Fibroblast of skin of scalp (primary cell): ENCODE measurements at places on chromosomes 2 and 18.

DNA sequence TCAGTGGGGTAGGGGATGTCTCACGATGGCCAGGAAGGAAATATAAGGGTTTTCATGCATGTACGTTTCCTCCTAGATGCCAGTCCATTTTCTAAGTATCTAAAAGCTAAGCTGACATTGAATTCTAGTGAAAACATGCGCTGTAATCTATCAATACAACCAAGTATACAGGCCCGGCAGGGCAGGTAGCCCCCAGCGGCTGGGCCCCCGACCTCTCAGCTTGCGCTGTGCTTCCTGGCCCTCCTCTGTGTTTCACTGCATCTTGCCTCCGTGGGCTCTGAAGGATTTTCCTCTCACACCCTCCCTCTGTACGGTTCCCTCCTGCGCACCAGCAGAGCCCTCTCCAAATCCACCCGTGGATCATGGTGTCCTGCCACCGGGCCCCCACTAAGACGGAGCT, 524.8 kb downstream of the ZNF516 start:
- no peak for DNase-seq

DNA sequence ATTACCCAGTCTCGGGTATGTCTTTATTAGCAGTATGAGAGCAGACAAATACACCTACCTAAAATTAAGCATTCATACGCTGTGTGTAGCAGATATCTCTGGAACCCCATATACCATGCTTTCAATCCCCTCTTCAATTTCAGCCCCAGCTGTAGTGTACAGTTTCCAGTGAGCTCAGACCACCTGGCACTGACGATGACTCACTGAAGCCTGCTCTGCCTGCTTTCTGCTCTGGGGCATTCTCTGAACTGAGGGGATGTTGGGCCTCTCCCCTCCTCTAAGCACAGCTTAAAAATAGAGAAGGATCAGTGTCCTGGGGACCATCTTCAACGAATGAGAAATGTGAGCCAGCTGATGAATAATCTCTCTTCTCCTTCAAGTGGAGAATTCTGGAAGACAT, 8.7 kb upstream of the CCL20 start:
- no peak for DNase-seq

DNA sequence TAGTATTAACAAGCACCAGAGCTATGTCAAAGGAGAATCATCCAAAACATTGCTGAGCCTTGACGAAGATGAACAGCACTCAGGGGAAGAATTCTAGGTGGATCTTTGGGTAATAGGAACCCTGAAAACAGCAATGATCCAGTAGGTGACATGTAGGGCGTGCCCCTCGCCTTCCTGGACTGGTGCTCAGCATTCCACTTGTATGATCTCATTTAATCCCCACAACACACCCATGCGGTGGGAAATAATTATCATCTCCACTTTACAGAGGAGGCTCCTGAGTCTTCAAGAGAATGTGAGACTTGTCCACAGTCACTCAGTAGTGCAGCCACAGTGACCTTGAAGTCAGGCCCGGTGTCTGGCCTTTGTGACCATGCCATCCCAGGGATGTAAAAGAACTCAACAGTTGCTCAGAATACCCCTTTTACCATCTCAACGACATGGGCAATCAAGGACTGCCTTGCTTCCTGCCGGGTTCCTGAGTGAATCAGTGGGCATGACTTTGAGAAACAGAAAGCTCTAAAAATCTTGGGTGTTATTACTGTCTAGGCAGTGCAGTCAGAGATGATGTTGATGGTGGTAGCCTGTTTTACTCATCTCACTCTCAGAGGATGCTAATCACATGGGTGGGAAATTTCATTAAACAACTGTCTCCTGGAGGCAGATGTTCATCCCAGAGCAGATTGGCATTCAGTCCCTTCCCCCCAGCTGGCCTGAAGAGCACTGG, 161.6 kb downstream of the BCL11A start:
- no peak for DNase-seq

DNA sequence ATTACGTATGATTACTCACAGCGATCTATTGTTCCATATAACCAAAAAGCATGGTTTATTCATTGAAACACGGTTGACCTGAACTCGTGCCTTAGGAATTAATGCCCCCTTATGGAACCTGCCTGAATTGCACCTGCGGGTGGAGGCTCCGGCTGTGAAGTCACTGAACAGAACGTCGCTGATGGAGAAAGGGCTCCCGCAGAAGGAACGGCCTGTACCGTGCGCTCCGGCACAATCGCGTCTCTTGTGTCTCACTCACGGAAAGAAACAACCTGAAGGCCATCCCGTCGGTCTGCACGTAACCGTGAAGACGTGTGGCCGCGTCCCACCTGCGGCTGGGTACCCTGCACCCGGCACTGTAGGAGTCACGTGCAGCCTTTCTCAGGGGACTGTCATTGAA, 133.1 kb downstream of the NFATC1 start:
- DNase-seq, result peak; percentile 69

DNA sequence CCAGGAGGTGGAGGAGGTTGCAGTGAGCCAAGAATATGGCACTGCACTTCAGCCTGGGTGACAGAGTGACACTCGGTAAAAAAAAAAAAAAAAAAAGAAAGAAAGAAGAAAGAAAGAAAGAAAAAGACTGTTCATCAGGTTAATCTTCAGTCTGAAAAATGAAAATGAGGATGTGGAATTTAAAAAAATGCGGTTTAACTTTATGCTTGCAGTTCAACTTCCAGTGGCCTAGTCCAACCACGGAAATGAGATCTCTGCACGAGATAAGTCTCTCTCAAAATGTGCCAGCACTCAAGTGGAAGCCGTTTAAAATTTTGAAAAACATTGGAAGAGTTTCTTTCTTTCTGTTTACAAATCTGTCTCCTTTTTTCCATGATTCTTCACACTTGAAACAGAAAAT, 112.1 kb downstream of the DOCK10 start:
- DNase-seq, result no peak

DNA sequence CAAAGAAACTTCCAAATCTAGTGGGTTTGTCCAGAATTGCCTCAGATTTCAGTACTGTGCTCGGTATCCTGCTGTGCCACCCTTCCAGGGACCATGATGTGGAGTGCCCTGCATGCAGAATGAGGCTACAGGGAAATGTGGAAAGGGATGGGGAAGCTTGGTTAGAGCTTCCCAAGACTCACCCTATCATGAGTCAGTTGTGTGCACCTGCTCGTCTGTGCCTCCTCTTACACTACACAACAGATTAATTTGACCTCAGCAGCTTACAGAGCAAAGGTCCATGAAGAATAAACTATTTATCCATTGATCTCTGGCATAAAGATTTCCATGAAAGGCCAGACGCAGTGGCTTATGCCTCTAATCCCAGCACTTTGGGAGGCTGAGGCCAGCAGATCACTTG, 21.3 kb upstream of the NCK2 start:
- DNase-seq, result no peak

DNA sequence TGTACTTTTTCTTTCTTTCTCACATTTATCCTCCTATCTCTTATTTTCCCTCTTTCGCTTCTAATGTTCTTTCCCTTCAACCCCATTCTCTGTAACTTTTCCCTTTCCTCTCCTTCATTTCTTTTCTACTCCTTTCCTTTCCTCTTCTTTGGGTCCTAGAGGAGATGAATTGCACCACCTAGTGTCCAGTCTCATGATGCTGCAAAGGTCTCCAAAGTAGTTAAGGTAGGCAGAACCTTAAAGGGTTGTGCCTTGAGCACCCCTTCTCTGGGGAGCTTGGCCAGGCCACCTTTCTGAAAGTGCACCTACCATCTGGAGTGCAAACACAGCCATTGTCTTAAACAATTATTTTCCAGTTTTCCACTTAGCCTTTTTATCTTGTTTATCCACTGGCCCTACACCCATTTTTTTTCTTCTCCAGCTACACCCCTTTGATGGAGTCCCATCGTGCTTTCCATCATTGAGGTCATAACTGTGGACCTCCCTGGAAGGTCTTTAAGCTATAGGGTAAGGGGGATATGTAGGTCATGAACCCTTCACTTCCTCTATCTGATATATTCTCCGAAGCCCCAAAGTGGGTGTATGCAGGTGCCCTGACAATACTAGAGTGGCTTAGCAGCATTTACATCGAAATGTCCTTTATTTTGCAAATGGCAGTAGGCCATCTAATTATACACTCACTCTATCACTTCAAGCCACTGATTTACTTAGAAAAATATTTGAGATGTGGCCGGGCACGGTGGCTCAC, 155.9 kb downstream of the ESCO1 start:
- DNase-seq, result peak; percentile 52

DNA sequence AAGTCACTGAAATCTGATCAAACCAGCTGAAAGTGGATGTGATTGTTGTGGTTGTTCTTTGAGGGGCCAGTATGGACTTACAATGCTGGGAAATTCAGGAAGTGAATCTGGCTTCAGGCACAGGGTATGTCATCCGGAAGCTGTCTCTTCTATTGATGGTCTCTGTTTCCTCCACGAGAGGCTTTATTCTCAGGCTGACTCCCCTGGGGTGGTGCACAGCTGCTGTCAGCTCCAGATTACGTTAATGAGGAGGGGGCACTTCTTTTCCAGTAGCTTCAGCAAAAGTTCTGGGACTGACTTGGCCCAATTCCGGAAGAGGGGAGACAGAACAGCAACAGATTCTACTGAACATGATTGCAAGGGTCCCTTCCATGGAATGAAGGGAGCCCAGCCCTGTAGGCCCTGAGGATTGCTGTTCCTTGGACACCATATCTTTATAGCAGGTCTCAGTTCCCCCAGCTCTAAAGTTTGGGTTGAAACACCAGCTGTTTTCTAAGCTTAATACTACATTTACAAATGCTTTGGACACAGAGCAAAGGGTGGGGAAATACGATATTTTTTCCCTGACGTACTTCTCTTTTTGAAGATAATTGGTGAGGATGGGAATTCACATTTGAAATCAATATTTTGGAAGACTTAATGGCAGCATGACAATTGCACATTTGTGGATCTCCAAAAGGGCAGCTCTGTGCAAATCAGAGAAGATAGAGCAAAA, 400.9 kb downstream of the TSN start:
- DNase-seq, result no peak

GRCh38 chr2:230925879-230926765, 1.1 kb upstream of the GPR55 start:
- DNase-seq, result no peak

GRCh38 chr2:224884188-224884587, 158.1 kb downstream of the DOCK10 start:
- DNase-seq, result no peak

DNA sequence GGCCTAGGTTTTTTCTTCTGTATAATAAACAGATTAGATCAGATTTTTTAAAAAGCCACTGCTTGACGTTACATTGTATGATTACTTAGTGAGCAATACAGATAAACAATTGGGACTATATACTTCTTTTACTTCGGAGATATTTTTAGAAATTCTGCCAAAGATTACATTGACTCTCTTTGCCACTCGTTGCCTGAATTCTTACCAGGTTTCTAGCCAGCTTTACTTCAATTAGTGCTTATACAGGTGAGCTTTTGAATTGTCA, 156.6 kb downstream of the HAUS1 start:
- no peak for DNase-seq

DNA sequence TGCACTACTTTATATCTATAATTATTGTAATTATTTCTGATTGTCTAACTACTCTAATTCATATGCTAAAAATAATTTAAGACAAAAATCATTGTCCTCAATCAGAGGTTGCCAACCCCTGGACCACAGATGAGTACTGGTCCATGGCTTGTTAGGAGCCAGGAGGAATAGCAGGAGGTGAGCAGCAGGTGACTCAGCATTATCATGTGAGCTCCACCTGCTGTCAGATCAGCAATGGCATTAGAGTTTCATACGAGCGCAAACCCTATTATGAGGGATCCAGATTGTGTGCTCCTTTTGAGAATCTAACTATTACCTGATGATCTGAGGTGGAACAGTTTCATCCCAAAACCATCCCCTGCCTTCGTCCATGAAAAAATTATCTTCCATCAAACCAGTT, 1434.4 kb downstream of the LRP1B start:
- DNase-seq, result no peak

DNA sequence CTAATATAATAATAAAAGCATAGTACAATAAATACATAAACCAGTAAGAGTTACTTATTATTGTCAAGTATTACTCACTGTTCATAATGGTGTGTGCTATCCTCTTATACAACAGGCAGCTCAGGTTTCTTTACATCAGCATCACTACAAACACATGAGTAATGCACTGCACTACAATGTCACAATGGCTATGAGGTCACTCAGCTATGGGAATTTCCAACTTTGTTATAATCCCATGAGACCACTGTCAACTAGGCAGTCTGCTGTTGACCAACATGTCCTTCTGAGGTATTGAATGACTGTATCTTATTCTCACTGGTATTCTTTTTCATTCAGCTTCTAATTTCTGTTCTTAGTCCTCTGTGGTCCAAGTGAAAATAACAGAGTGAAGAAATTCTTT, 250.4 kb upstream of the DSEL start:
- DNase-seq, result peak; percentile 76

- DNase-seq, result no peak
Observed at GRCh38 chr2:64696636-64697035, 42.9 kb upstream of the SERTAD2 start.

- peak; percentile 5 for DNase-seq
Observed at GRCh38 chr2:202944408-202944807, 32.3 kb downstream of the CARF start.

DNA sequence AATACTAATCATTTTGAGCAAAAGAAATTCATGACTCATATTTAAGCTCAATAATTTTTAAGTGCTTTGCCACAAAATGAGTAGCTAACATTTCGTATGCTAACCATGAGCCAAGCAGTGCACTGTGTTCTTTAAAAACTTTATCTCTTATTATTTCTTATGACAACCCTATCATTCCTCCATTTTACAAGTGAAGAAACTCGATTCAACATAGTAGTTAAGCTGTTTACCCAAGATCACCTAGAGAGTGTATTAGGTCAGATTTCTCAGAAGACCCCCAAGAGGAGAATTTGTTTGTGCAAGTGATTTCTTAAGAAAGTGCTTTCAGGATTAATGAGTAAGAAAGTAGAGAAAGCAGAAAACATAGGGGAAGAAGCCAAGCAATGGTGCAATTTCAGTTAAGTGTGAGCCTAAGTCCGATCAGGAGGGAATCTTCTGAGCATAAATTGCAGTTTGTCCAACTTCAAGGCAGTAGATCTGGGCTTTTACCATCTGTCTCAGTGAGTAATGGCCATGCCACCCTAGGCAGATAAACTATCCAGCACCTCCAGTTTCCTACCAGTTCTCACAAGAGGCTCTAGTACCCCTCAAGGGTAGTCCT, 202.7 kb downstream of the SCG2 start:
- DNase-seq, result no peak

DNA sequence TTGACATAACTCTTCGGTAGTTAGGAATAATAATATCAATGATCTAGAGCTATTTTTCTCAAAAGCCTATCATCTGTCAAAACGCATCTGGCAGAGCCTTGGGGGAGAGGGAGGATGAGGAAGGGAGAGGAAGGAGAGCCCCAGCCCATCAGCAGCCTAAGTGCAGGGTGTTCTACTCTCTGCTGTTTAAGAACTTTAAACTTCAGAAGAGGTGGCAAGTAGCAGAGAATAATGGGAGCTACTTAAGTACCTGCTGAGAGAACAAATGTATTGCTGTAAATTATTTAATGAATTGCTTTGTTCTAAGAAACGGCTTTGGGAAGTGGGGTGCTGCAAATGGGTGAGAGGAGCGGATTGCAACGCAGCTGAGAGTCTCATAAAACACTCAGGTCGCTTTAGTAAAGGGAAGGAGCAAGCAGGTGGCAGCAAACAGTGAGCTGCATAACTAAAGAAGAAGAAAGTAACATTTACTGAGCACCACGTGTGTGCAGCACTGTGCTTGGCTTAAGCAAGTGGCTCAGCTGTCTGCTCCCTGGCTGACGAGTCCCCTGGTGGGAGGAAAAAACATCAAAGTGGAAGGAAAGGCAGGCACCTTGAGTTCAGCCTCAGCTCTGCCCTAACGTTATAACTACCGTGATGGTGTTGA, 26.3 kb upstream of the SH3RF3 start:
- DNase-seq, result no peak

GRCh38 chr2:238741277-238741676, 106.6 kb upstream of the TWIST2 start:
- no peak for DNase-seq
